ENCODE measurements at places on chromosomes 1 and 21. TPM values are rescaled to one million over a fixed set of nuclear protein-coding genes. Genes with fewer than 3 reads are reported as not detected.

Gene UHMK1
- total RNA-seq, result 24.0 TPM

Gene ARHGAP29
- 18.6 TPM for total RNA-seq

- no peak for DNase-seq
Measured at GRCh38 chr1:31153423-31153822, 86.3 kb downstream of the NKAIN1 start.

GRCh38 chr1:59146056-59146455, 150.8 kb upstream of the FGGY start:
- DNase-seq, result no peak

DNA sequence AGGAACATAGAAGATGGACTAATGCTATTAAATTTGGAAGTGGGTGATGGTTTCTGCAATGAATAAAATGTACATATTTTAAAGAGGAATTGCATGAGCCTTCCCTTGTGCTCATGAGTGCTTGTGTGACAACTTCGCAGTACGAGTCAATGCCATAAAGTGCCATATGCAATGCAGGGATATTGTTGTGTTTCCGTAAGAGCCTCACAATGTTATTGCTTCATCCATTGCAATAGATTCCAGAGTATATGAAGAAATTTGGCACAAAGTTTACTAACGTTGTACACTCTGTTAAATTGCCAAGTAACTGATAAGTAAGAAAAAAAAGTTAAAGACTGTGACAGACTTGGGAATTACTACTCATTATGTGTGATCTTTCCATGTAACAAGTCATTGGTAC, 22.3 kb downstream of the BTG3 start:
- no peak for DNase-seq

DNA sequence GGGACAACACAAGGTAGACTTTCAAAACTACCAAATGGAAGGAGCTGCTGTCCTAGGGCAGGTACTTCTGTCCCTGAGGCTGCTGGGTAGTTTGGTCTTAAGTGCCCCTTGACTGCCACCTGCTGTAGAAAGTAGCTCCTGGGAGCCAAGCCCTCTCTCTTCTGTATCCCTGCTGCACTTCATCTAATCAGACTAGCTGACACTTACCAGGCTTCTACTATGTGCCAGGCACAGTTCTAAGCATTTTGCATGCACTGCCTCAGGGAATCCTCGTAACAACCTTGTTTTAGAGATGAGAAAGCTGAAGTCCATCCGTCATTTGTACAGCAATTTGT, 15.9 kb upstream of the SRSF4 start:
- DNase-seq, result peak; percentile 71

- DNase-seq, result peak; percentile 31
Measured at GRCh38 chr21:25421321-25422028, 185.8 kb downstream of the MRPL39 start.

DNA sequence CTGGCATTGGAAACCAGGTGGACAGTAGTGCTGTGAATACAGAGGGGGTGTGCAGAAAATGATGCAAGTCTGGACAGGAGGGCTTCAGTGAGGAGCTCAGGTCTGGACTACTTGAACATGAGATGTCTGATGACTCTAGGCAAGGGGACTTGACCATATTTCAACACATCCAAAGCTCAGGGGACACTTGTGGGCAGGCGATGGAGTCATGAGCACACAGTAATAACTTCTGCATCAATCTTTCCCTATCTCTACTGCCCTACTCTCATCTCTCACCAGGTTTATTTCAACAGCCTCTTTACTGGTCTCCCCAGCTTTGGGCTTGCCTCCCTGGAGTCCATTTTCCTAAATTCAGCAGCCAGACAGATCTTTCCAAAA, 21.9 kb downstream of the FMO2 start:
- DNase-seq, result no peak

GRCh38 chr1:111884772-111885443, 104.6 kb downstream of the KCND3 start:
- no peak for DNase-seq

DNA sequence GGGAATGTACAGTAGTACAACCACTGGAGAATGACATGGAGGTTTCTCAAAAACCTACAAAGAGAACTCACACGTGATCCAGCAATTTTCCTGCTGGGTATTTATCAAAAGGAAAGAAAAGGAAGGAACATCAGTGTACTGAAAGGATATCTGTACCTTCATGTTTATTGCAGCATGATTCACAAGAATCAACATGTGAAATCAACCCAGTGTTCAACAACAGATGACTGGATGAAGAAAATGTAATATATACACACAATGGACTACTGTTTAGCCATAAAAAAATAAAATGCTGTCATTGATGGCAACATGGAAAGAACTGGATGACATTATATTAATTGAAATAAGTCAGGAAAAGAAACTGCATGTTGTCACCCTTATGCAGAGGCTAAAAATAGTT, 19.0 kb upstream of the CYP4A11 start:
- DNase-seq, result no peak

DNA sequence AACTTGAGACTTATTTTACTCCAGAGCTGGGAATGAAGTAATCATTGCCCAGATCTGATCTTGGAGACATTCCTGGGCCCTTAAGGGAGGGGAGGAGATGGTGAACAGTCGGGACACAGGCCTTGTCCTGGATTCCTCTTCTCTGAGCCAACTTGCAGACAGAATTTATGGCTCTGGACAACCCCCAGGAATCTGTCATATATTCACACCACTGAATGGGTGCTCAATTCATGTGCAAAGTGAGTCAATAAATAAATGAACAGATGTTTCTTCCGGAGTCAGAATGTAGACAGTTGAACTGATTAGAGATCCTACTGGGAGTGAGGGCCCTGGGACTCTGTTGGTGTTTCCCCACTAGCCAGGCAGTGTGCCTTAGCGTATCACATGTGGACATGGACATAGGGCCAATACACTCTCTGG, 2.6 kb downstream of the TUFT1 start:
- DNase-seq, result no peak

DNA sequence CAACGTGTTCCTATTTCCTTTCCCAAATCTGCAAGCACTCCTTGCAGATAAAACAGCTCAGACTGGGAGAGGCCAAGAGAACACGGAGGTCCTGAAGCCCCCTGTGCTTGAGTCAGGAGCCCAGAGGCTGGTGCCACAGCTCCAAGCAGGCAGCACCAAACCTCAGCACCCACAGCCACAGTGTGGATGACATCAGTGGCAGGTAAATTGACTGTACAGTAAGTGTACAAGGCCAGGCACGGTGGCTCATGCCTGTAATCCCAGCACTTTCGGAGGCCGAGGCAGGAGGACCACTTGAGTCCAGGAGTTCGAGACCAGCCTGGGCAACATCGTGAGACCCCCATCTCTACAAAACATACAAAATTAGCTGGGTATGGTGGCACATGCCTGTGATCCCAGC, 1.9 kb upstream of the COL6A1 start:
- no peak for DNase-seq

DNA sequence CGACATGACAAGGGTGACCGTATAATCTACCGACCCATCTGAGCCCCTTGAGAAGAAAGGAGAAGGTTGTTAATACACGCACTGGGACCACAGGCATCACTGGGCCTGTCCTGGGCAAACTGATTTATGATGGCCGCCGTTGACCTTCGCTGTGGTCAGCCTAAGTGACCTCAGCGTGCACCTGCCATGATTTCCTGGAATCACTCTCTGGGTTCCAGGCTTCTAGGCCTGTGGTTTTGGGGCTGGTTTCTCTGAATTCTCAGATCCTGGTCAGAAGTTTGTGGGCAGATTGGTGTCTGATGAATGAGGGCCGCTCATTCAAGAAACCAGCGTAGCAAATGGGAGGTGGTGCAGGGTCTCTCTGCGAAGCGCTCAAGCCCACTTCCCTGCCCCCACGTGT, 64.0 kb downstream of the SIK1 start:
- no peak for DNase-seq

- DNase-seq, result peak; percentile 2
Measured at GRCh38 chr1:233477359-233477758, 136.5 kb upstream of the KCNK1 start.

DNA sequence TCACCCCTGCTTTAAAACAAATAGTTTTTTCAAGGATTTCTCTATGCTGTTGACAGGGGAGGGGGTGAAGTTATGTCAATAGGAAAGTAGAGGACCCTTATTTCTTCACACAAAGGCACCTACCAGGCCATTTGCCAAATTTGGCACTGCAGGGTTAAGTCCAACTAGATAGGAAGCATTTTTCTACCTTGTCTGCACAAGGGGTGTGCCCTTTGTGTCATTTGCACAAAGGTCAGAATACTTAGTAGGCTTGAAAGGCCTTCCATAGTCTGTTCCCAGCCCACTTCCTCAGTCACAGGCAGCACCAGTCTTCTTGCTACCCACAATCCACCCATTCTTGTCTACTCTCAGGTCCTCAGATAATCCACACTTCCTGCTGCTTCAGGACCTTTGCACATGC, 7.0 kb downstream of the TACSTD2 start:
- DNase-seq, result no peak

Data from HT-29 (cell line).